Stimulated activated CD4-positive, alpha-beta T cell treated with anti-CD3 and anti-CD28 coated beads, Interleukin-1b, Interleukin-23, amount 100 ng/mL, for 1 hour (primary cell): ENCODE measurements at places on chromosomes 3 and 15.

GRCh38 chr3:127221037-127221436, 28.1 kb downstream of the PRR23E start:
- no peak for DNase-seq

DNA sequence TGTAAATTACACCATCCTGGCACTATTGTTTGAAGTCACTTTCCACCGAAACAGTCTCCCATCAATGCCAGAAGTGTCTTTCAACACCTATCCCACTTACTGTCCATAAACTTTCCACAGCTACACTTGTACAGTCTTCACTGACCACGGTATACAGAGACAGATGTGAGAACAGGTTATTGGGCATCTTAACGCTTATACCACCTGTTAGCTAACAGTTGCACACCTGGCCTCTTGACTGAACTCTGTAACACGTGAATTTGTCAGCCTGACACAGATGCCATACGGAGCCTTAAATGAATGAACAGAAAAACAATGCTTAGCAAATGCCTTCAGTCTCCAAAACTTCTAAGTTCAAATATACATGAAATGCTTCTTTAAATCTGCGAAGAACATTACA, 440.5 kb downstream of the SHQ1 start:
- no peak for DNase-seq

- DNase-seq: no peak
Observed at GRCh38 chr3:98691897-98692296, 71.2 kb upstream of the ST3GAL6 start.

DNA sequence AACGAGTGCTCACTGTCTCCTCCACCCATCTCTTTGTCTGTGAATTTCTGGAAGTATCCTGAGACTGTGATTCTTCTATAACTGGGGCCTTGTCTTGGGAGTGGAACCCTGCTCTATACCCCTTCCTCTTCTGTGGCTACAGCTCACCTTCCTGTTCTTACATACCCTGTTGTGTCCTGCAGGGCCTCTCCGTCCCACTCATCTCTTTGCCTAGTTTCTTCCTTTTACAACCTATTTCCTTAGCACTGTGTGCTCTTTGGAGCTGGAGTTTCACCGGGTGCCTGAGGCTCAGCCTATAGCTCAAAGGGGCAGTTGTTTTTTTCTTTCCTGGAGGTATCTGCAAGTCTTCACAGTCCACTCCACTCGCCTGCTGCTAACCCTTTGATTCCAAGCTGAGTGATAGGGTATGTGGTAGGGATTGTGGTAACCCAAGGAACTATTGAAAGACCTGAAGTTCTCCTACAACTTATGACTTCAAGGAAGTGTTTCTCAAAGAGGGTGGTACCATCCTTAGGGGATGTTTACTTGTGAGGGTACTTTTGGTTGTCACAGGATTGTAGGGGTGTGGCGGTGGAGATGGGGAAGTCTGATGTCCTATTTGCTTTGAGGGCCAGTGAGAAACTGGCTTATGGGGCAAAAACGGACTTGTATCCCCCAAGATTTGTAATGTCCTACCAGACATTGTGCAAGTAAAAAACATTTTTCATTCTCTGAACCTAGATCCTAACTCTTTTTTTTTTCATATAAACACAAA, 66.6 kb upstream of the ARL8B start:
- DNase-seq: no peak

- DNase-seq: no peak
Observed at GRCh38 chr15:100026041-100026440, 292.8 kb upstream of the LYSMD4 start.

DNA sequence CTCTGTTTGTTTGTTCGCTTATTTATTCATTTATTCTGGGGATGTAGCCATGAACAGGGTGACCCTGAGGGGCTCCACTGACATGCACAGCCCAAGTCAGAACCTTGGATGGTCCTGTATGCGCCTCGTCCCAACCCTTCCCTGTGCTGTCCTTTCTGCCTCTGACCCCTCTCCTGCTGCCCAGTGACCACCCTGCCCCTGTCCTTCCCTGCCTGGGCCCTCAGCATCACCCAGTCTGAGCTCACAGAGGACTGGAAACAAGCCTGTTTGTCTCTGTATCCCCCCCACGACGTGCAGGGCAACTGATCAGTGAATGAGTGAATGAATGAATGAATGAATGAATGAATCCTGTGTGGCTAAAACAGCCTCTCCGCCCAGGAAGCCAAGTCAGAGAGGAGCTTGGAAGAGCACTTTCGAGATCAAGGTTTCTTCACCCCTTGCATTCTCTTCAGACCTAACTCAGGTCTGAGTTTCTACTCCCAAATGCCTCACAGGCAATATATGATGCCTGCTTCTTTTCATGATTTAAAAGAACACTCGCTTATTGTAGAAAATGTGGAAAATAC, 157.7 kb downstream of the SMAD6 start:
- no peak for DNase-seq

GRCh38 chr15:56252386-56252785, 8.7 kb upstream of the RFX7 start:
- no peak for DNase-seq

DNA sequence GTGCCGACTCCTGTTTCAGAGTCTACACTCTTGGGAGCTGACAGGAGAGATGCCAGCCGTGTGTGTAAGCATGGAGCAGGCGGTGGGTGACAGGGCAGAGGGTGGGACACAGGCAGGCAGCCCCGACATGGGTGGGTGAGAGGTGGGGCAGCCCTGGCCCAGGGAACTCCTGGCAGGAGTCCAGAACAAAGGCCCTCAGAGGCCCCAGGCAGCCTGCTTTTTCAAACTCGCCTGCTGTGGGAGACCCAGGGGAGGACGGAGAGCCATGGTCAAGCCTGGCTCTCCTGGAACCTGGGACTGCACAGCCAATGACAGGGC, 29.3 kb upstream of the SLC41A3 start:
- DNase-seq: no peak

DNA sequence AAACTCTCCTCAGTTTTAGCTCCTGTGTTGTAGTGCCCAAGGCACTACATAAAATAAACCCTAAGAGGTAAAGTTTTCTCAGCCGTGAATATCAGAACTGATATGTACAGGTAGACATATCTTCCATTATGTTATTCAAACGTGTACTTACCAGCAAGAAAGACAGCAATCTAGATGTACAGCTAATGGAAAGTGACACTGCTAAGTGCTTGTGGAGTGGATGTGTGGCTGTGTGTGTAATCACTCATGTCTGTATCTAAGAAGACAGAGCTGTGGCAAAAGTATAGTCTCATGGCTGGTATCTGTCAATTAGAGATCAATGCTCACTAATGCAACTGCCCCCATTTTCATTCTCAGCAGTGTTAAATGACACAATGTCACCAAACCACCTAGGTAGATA, 101.3 kb downstream of the FMN1 start:
- no peak for DNase-seq

DNA sequence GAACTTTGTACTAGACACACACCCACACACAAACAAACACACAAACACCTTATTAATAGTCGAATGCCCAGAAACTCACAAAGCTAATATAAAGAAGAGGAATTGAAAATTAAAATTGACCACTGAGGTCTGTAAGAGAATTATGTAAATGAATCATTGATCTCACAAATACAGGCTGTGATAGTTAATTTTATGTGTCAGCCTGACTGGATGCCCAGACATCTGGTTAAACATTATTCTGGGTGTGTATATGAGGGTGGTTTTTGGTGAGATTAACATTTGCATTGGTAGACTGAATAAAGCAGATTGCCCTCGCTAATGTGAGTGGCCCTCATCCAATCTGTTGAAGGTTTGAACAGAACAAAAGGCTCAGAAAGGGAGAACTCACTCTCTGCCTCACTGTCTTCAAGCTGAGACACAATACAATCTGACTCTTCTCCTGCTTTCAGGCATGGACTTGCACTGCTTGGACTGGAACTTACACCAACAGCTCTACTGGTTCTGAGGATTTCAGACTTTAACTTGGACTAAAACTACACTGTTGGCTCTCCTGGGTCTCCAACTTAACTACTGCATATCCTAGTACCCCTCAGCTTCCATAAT, 199.4 kb upstream of the TTC14 start:
- DNase-seq: no peak

DNA sequence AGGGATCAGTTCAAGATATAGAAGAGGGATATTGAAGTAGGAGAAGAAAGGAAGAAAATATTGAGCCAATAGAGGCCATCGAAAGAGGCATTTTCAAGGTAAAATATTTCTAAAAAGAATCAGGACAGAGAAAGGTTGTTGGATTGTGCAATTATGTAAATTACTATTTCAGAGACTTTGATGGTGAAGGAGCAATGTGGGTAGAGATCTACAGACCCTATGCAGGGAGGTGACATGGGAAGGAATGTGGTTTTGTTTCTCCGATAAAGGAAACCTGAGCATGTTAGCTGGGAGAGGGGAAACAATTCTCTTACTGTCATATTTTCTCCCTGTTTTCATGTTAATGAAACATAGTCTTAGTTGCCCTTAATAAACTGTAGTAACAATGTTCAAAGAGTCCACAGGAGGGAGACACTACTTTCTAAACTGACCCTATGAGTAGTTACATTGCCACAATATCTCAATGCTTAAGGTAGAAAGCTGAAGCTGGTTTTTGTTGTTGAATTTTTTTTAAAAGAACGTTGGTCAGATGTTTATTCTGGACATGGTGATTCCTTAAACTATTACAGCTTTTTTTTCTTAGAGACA, 133.3 kb downstream of the GRM7 start:
- no peak for DNase-seq

GRCh38 chr3:129616713-129617112, 10.2 kb upstream of the PLXND1 start:
- DNase-seq: no peak

DNA sequence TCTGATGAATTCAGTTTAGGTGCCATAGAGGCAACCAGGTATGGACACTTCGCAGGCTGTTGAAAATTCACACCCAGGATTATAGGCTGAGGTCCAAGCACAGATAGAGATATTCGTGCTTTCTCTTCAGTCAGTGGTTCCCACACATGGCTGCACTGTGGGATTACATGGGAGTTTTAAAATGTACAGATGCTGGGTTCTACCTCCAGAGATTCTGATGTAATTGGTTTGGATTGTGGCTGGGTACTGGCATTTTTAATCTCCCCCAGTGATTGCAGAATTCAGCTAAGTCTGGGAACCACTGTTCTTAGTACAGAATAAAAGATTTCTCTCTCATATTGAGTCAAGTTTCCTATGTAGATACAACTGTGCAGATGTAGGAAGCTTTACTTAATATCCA, 91.6 kb downstream of the FOXB1 start:
- DNase-seq: no peak

- no peak for DNase-seq
Observed at GRCh38 chr15:87816811-87817210, 439.7 kb downstream of the NTRK3 start.

- no peak for DNase-seq
Observed at GRCh38 chr3:53188136-53188685, 27.2 kb downstream of the PRKCD start.

DNA sequence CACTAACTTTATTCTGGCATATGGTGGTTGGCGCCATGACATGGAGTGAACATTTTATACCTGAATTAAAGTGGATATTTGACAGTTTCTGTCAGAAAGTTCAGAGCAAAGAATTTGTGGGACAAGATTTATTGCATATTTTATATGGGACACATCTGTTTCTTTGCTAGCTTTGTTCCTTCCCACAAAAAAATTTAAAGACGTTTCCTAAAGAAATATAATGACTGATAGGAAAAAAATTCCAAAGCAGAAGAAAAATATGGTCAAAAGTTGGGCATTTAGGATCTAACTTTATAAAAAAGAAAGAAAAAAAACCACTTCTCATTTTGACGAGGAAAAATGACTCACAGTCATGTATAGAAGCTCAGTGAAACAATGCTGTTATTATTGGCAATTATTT, 101.6 kb downstream of the GREM1 start:
- DNase-seq: no peak

DNA sequence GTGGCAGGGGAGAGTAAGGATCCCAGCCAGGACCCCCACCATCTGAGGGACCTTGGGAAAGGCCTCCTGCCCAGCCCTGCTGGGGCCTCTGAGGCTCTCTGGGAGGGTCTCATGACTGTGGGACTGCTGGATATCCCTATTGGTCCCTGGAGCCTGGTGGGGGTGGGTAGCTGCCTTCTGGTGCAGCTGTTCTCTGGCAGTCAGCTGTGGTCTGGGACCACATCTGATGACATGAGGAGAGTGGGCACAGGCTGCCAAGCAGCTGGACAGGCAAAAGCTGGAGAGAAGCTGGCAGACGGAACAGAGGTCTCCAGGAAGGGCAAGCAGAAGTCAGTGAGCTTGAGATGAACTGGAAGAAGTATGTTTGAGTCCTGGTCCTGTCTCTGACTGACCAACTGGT, 22.4 kb downstream of the PLEKHO2 start:
- no peak for DNase-seq

DNA sequence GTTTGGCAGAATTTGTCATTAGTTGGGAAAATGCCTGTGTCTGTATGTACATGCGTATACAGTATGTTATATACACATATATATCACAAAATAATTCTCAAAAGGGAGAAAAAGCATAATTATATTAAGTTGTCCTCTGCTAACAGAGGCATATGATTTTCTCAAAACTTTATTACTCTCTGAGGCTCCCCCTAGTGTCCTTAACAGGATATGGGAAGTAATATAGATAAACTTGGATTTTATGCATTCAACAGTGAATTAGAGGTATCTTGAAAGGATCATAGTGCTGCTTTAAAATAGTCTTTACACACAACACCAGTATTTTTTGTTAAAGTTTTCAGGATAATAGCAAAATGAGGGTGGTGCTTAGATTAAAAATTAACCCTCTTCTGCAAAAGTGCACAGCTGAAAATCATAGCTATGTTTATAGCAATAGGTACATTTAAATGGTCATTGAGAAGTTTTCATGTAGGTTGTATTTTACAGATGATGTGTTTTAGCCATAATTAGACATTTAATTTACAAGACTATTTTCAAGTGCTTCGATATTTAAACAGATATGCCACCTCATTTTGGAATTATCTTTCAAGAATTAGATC, 454.0 kb upstream of the ROBO2 start:
- DNase-seq: no peak

GRCh38 chr3:171809611-171809860, 747 bp downstream of the PLD1 start:
- no peak for DNase-seq

GRCh38 chr3:17753632-17753992, 11.2 kb upstream of the TBC1D5 start:
- DNase-seq: no peak

DNA sequence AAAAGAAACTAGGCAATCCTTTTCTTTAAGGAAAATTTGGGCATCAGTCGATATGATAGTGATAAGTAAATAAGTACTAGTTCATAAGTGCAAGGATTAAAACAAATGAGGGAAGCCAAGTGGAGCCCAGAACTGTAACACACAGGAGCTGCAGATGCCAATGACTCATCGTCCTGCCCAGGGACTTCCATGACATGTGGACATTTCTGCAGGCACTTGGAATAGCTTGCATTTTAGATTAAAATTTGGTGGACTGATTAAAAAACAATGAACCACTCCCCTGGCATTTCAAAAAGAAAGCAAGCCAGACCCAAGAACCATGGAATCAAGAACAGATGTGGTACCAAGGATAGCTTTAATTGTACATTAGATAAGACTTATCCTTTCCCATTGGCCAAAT, 2.9 kb downstream of the SAMD7 start:
- DNase-seq: no peak

GRCh38 chr3:10377148-10377725, 56.3 kb upstream of the SEC13 start:
- DNase-seq: no peak
